ENCODE measurements at places on chromosomes 4 and X. TPM values are rescaled to one million over a fixed set of nuclear protein-coding genes. Genes with fewer than 3 reads are reported as not detected.

MOSPD2 gene
- total RNA-seq: 37.2 TPM

SLC6A14 gene
- total RNA-seq: 0.99 TPM

HMGB2 gene
- 103 TPM for total RNA-seq

TMEM192 gene
- 20.9 TPM for total RNA-seq

NXF2 gene
- total RNA-seq: not detected

BTK gene
- 3.1 TPM for total RNA-seq

HGFAC gene
- total RNA-seq: 1.3 TPM

RAB39B gene
- 12.3 TPM for total RNA-seq

TEC gene
- 3.9 TPM for total RNA-seq

CTPS2 gene
- 42.4 TPM for total RNA-seq

SEPTIN11 gene
- 190 TPM for total RNA-seq

PRRG1 gene
- total RNA-seq: 17.5 TPM

KLF8 gene
- 11.3 TPM for total RNA-seq

ODAPH gene
- not detected for total RNA-seq

TCEAL9 gene
- 84.4 TPM for total RNA-seq

FABP2 gene
- total RNA-seq: not detected

SPATA18 gene
- total RNA-seq: 6.3 TPM

EMCN gene
- total RNA-seq: 29.1 TPM

HSFX3 gene
- not detected for total RNA-seq

TSPAN7 gene
- 58.6 TPM for total RNA-seq

SOX3 gene
- total RNA-seq: 2.1 TPM

CRMP1 gene
- total RNA-seq: 148 TPM

CNGA1 gene
- 14.1 TPM for total RNA-seq

BOD1L1 gene
- total RNA-seq: 84.6 TPM

NR0B1 gene
- total RNA-seq: not detected

IKBKG gene
- 13.2 TPM for total RNA-seq

MTNR1A gene
- 1.6 TPM for total RNA-seq

RAB41 gene
- total RNA-seq: not detected

MSX1 gene
- total RNA-seq: 4.1 TPM

TMEM271 gene
- 1.3 TPM for total RNA-seq

HOPX gene
- 26.4 TPM for total RNA-seq

VEGFD gene
- 0.38 TPM for total RNA-seq

XAGE5 gene
- not detected for total RNA-seq

TLR7 gene
- 1.1 TPM for total RNA-seq

APBB2 gene
- total RNA-seq: 112 TPM

POLA1 gene
- total RNA-seq: 30.6 TPM

GPM6B gene
- total RNA-seq: 321 TPM

RHOH gene
- total RNA-seq: 1.8 TPM

TLR2 gene
- 8.7 TPM for total RNA-seq

PCSK1N gene
- 46.4 TPM for total RNA-seq

SCD5 gene
- total RNA-seq: 124 TPM

SPRY1 gene
- 74.5 TPM for total RNA-seq

PNMA6F gene
- total RNA-seq: not detected

STK26 gene
- 9.0 TPM for total RNA-seq

ABCG2 gene
- total RNA-seq: 20.2 TPM

PAGE1 gene
- total RNA-seq: not detected

MAPK10 gene
- total RNA-seq: 179 TPM

Measured in camera-type eye (tissue), 1 donor.